ENCODE measurements at places on chromosomes 6 and 20.

GRCh38 chr20:48120120-48120519 lies 334.8 kb upstream of the SULF2 start:
- DNase-seq, result no peak

DNA sequence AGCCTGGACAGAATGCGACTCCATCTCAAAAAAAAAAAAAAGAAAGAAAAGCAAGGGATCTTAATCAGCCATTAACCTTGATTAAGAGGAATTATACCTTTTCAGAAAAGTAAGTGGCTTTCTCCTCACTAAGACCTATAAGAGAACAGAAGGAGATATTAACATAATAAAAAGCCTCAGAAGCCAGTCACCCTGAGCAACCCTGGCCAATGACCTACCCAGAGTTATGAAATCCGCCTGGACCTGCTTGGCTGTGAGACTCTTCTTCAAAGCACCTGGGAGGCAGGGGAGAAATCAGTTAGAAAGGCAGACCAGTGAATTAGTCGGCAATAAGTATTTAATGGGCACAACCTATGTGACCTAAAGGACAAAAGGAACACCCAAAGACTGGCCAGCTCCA lies 32.7 kb upstream of the C20orf203 start:
- DNase-seq, result no peak

- DNase-seq, result no peak
Measured at GRCh38 chr6:147510929-147511590, 2.6 kb downstream of the SAMD5 start.

DNA sequence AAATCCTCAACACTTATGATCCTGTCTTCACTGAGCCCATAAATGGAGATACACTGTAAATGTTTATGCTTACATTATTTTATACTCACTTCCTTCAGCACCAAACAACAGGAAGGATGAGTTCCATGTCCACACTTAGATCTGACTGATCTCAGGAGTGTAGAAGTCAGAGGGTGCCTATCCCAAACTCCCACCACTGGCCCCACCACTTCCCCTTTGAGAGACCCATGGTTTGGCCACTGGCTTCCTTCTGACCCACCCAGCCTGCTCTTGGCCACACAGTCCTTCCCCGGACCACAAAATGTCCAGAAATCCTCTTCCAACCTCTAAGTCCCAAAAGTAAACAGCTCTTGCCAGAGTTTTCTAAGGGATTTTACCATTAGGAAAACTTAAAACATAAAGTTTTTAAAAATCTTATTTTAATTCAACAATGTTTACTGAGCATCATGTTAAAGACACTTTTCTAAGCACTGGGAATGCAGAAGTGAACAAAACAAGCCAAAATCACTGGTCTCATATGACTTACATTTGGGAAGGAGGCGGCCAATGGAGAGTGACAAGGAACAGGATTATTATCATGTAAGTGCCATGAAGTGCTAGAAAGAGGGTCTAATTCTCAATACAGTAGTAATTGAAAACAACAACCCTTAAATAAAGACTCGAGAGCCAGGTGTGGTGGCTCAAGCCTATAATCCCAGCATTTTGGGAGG lies 103.8 kb downstream of the NRSN1 start:
- DNase-seq, result no peak

DNA sequence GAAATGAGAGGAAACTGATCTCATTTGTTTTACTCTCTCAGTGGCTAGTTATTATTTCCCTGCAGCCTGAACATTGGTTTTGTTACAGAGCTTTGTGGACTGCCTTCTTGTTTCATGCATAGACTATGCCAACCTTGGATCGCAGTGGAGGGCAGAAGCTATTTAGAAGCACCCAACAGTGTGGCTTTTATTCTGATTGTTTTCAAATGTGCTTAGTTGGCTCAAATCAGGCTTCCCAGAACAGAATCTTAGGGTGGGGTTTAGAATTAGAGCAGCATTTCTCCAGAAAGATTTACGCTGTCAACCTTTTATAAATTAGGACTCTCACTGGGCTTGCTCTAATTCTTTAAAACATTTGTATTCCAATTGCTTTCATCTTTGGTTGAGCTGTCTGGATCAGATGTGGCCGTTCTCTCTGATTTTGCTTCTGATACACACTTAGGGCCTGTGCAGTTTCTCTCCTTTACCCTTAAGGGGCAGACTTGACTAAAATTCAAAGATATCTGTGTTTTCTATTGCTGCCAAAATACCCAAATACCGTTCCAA lies 210.3 kb downstream of the BCKDHB start:
- DNase-seq, result no peak

- DNase-seq, result no peak
Measured at GRCh38 chr6:93350774-93351173, 68.6 kb downstream of the EPHA7 start.

- no peak for DNase-seq
Measured at GRCh38 chr6:28082939-28083338, 2.6 kb downstream of the ZNF165 start.

GRCh38 chr20:34824452-34824805 lies 1.0 kb downstream of the NCOA6 start:
- peak; percentile 54 for DNase-seq

DNA sequence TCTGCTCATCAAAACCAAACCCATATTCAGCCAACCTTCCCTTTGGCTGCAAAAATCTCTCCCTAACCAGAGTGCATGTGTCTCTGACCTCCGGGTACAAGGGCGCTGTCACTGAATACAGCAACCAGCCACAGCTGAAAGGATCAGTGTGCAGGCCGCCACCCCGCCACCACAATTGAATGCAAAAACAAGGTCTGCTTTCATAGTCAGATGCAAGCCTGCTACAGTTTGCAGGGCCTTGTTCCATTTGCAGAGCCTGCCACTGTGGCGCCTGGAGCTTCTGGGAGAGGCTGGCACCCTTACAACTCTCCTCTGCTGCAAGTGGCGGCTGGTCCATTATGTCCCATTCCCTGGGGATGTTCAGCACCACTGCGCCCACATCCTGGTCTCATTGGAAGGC lies 23.5 kb downstream of the MDGA1 start:
- no peak for DNase-seq

- DNase-seq, result no peak
Measured at GRCh38 chr20:59268870-59269269, 31.5 kb upstream of the EDN3 start.

DNA sequence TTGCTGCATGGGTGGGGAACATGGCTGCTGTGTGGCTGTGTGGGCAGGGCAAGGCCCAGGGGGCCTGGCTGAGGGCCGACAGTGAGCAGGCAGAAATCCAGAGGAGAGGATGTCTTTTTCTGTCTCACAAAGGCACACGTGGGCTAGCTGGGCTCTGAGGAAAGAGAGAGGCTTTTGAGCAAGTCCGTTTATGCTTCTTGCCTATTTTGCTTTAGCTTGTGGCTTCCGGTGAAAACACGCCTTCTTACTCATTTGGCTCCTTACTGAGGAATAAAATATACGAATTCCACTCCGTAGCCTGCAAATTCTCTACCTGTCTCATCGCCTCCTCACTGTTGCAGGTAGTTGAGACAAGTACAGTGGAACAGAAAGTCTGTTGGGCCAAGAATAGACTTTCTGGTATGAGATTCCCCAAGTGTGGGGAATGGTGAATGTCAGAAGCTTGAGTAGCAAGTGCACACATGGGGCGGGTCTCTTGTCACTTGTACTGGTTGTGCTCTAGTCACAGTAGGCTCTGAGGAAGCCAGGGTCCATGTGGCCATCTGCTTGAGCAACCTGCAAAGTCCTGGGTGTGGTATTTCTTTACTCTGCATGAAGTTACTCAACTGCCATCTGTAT lies 28.4 kb downstream of the WRNIP1 start:
- no peak for DNase-seq

DNA sequence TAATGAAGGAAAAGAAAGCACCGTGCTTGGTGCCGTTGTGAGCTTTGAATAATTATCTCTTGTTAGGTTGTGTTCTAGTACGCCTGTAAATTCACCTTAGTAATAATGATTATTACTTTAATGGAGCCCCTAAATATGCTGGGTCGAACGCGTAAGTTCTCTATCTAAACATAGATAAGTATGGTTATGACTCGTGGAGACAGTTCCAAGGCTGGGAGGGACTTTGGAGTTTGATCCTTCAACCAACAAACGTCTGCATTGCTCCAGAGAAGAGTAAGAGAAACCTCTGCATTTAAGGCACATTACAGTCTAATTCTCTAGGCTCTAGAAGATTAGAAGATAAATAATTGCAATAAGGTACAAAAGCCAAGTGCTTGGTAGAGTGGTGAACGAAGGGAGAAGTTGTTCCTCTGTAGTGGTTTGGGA lies 514 bp downstream of the ACOT13 start:
- no peak for DNase-seq

GRCh38 chr6:47094241-47094925 lies 52.3 kb upstream of the ADGRF1 start:
- DNase-seq, result no peak

- peak; percentile 15 for DNase-seq
Measured at GRCh38 chr6:122530440-122531046, 58.9 kb upstream of the SERINC1 start.

DNA sequence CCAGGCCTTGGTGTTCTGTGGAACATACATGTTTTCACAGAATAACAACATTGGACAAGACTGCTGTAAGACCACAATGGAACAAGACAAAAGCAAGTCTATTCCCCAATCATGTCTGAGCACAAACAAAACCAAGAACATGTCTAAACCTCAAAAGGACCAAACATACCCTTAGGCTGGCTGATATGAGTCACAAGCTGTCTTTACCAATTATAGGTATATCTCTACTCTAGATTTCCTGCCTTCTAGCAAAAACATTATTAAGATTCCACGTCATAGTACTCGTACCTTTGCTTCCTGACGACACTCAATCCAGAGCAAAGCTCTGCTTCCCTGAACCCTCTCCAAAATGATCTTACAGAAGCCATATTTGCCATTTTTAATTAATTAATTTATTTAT lies 15.4 kb upstream of the L3MBTL1 start:
- DNase-seq, result no peak

DNA sequence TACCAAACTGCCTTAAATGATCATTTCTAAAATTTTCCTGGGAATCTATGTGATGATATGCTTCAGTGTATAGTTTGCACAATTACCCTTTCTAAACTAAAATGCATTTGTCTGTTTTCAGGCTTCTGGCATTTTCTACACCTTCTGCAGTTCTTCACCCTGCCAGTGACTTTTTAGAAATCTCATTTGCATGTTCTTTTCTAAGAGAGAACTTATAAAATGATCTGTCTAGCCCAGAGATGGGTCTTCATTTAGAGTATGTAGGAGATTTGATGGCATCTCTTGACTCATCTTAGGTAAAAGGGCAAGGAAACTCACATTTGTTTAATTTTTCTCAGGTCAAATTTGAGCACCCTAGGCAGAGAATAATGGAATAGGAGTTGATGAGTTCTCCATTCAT lies 17.8 kb downstream of the NCOA7 start:
- DNase-seq, result no peak

DNA sequence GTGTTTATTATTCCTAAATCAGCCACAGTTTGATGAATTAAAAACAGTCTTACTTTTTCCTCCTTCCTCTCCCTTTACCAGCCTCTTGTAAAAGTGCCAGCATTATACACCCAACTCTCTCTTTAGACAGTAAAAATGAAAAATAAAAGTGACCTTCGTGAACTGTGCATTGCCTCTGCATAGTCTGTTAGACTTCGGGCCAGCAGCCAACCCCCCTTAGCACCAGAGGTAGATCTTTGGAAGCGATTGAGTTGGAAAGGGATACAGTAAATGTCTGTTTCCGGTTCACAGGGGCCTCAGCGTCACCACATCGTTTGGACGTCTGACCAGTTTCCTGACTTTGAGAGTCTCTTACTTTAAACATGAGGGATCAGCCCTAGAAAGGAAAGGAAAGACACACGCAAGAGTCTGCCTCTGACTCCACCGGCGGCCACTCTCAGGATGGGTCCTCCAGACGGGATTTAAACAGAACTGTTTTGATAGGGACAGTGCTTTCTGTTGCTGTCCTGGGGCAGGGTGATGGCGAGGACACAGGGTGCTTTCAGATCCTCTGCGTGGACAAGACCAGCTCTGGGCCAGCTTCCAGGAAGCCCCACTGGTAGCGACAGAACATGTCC lies 206.6 kb upstream of the PREP start:
- no peak for DNase-seq

DNA sequence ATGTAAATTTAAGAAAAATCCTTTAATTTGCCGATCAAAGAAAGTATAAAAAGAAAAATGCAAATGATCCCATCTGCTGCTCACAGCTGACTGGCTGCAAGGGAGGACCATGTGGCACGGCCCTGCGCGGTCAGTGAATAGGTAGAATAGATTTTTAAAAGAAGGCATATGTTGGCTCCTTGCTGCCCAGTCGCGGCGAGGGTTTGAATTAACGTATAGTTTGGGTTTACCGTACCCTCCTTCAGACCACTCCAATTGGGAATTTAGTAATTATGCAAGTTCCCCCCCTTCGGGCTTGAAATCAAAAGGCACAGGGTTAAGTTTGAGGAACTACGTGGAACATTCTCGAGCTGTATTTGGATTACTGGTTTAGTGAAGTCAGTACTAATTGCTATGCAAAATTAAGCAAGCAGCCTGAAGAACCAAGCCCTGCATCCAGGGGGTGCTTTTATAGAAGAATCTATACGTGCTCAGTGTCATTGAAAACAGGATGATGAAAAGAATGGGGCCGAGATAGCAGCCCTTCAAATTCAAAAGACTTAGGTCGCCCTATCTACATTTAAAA lies 1.1 kb upstream of the BEND3 start:
- no peak for DNase-seq

GRCh38 chr6:11492464-11493290 lies 44.9 kb upstream of the TMEM170B start:
- DNase-seq, result no peak

- DNase-seq, result no peak
Measured at GRCh38 chr6:144339859-144340452, 54.8 kb downstream of the UTRN start.

- DNase-seq, result no peak
Measured at GRCh38 chr20:18609741-18610140, 21.9 kb downstream of the DTD1 start.

Data from GM18507 (cell line).